ENCODE measurements at places on chromosomes 7 and 10.

GRCh38 chr10:104485632-104486031 is 132.0 kb downstream of the CFAP58 start:
- ATAC-seq: no peak

DNA sequence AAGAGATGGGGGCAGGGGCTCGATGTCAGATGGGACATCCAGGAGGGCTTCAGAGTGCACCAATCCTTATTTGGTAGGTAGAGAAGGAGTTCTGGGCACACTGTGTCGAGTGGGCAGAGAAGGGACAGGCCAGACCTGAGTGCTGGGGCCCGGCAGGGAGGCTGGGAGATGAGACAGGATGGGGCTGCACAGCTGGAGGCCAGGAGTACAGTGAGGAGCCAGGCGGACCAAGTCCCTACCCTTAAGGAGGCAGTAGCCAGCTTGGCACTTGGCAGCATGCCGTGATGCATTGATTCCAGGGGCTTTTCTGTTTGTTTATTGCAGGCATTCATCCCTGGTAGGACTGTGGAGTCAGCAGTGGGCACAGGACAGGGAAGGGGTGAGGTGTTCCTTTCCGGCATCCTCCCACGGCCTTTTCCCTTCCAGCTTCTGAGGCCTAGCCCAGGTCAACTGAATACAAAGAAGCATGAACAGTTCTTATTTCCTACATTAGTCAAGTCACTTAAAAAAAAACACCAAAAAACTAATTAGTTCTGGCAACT is 168.8 kb upstream of the CDCA7L start:
- no peak for ATAC-seq

DNA sequence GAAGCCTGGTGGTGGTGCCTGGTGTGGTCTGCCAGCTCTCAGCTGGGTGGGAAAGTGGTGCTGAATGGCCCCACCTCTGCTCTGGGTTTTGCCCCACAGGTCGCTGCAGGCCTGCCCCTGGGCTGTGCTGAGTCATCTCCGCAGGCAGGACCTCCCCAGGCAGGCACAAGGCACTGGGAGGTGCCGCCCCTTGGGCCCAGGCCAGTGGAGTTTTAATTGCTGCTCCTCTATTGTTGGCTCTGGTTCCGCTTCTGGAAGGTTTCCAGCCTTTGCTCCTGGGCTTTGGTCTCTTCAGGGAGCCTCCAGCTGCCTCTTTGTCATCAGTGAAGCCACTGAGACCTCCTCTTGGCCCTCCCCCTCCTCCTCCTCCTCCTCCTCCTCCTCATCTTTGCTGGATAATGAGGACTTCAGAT is 180.3 kb upstream of the GRB10 start:
- ATAC-seq: no peak

DNA sequence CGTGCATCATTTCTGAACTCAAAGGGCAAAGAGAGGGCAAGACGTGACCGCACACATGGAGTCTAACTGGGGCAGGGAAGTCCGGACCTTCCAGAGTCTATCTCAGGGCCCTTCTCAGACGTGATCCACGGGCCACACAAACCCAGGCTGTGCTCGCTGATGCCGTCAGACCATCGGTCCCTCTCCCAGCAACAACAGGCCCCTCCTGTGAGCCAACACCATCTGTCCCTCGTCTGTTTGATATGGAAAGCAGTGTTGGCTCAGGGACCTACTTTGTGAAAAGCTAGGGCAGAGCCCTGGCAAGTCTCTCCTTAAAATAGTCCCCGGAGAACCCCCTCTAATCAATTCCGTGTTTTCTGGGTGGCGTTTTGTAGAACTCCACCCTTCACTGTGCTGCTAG is 208.8 kb downstream of the TCERG1L start:
- no peak for ATAC-seq

GRCh38 chr7:85030893-85031292 is 156.0 kb downstream of the SEMA3D start:
- no peak for ATAC-seq

DNA sequence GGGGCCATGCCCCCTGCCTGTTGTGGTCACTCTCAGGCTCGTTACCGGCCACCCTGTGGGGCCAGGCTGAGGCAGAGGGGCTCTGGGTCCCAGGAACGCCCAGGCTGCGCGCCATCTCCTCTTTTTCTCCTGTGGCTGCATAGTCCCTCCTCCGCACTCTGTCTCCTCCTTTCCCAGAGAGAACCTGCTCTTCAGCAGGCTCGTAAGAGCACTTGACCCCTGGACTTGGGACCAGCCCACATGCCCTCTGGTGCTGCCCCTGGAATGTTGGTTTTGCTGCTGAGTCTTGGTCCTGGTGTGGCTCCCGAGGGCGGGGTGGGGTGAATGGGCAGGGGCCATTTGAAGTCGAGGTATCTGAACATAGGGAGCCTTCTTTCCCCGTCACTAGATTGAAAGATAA is 6.6 kb upstream of the BHLHA15 start:
- no peak for ATAC-seq

DNA sequence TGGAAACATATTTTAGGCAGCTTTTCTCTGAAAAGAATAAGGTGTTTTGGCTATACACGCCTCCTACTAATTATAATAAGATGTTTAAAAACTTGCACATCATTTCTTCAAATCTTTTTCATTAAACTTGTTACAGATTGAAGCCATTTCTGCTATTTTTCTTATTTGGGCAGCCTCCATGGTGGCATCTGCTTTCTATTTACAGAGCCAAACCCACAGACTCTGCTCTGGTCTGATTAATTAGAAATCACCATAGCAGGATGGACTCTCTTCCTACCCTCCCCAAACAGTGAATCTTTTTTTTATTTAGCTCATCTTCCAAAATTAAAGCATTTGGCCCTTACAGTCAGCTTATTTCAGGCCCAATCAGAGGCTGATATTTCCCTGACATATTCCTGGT is 85.7 kb upstream of the AOAH start:
- no peak for ATAC-seq

GRCh38 chr7:133641436-133641835 is 388.6 kb downstream of the EXOC4 start:
- no peak for ATAC-seq

DNA sequence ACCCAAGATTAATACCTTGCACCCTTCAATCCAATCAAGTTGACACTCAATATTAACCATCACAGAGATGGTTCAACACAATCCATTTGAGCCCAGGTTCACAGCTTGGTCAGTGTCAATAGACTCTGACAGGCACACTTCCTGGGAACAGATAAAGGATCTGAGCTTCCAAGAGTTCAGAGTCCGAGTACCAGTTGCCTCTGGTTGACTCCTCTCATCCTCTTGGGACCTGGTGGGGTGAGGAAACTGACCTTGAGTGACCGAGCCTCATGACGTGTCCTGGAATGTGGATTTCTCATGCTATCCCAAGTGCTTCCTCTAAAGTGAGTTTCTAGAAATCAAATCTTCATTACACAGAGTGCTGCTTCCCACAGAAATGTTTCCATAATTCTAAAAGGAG is 162.0 kb downstream of the CYP26A1 start:
- no peak for ATAC-seq

DNA sequence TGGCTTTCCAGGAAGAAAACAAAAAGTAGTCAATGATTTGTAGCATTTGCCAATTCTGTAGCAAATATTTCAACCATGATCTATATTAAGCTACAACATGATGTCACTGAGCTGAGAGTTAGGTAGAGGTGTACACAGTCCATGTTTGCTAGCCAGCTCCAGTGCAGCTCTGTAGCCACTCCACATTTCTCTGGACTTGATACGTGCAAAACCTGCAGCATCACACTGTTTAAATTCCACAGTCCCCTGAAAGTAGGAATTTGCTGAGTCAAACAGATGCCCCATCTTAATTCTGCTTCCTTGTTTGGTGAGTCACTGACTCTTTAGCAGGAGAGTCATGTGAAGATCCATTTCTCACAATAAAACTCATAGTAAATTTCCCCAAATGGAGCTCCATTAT is 89.8 kb upstream of the LRRTM3 start:
- no peak for ATAC-seq

DNA sequence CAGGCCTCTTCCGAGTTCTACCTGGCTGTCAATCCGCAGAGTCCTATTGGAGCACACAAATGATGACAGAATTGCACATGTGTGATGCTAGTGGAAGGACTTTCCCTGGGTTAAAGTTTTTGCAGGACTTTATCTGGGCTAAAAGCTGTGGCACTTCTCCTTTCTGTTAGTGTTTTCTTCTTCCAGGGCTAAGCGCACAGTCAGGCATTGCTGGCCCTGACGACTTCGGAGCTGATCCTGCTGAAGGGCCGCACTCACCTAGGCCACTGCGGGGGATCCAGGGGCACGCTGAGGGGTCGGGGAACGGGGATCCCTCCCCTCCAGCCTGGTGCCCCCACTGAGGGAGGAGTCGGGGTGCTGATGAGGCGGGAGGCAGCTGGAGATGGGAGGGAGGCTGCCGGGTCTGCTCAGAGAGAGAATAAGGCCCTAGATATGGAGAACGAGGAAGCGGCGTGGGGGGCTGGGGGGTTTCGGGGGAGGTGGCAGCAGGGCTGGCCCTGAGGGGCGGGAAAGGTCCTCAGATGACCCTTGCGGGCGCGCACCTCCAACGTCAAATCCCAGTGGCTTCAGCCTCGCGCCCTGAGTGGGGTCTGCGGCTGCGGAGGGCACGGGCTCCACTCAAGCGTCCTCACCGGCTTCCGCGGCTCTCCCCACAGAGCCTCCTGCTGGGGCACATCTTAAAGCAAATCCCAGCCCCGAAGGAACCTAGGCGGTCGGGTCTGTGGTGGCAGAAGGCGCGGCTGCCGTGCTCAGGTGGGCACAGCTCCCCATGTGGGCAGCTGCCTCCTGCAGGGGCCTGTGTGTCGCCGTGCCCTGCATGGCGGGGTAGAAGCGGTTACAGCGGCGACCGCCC is 30.9 kb downstream of the AGR3 start:
- ATAC-seq: no peak

- no peak for ATAC-seq
Measured at GRCh38 chr10:118542745-118543144, 52.7 kb downstream of the PRLHR start.

DNA sequence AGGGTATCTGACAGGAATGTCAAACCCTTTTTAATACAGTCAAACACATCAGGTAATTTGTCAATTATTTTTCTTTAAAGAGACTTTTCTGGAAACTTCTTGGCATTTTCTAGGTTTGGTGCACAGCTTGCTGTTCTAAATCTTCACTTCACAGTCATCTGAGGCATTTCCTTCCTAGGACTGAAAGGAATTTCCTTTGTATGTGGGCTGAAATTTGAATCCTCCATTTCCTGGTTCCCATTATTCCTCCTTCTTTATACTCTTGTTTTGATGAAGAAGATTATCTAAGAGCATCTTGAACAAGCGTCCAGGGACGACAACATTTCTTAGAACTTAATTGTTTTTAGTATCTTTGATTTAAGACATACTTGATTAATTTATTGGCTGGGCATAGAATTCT is 24.9 kb downstream of the CALD1 start:
- no peak for ATAC-seq

DNA sequence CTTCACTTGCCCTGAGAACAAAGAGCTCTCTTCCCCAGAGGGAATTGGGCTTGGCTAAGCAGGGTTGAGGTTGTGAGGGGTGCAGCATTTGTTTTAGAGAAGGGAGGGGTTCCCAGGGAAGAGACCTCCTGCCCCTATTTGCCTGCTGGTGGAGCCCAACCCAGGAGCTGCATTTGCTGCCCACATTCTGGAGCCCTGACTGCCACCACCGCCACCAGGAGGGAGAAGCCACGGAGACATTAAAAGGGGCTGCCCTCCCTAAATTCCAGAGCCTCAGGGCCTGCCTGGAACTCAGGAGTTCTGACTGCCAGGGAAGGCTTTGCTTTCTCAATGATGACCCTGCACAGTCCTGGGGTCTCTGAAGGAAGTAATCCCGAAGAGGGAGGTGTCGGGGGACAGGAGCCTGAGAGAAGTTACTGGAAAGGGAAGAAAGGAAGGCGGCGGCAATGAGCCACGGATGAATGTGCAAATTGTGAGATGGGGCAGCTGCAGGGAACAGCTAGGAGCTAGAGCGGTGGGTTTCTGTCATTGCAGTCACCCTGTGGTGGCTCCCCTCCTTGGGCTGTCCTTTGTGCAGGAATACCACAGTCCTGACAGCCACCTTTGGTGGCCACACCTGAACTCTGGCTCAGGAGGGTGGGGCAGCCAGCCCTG is 51.3 kb downstream of the NEURL1 start:
- ATAC-seq: no peak

DNA sequence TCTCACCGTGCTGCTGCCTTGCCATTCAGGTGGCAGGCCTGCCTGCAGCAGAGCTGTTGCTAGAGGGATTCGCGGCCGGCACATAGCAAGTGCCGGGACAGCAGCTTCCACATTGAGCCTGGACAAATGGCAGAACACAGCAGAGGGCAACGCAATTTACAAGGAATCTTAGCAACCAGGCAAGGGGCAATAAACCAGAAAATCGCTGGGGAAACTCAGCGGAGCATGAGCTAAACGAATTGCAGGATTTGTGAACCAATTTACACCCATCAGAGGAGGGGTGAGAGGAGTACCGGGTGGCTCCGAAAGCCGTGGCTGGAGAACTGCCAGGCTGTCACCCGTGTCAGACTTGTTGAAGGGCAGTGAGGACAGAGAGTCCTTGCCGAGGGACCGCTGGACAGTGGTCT is 58.6 kb upstream of the LOXL4 start:
- ATAC-seq: no peak

- no peak for ATAC-seq
Measured at GRCh38 chr10:119410361-119411116, 132.0 kb downstream of the RGS10 start.

- ATAC-seq: peak; percentile 32
Measured at GRCh38 chr7:128738570-128739047, 550 bp upstream of the CALU start.

DNA sequence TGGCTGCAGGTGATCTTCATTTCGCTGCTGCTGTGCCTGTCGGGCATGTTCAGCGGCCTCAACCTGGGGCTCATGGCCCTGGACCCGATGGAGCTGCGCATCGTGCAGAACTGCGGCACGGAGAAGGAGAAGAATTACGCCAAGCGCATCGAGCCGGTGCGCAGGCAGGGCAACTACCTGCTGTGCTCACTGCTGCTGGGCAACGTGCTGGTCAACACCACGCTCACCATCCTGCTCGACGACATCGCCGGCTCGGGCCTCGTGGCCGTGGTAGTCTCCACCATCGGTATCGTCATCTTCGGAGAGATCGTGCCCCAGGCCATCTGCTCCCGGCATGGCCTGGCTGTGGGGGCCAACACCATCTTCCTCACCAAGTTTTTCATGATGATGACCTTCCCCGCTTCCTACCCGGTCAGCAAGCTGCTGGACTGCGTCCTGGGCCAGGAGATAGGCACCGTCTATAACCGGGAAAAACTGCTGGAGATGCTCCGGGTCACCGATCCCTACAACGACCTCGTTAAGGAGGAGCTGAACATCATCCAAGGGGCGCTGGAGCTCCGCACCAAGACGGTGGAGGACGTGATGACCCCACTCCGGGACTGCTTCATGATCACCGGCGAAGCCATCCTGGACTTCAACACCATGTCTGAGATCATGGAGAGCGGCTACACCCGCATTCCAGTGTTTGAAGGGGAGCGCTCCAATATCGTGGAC is 1.3 kb downstream of the CNNM2 start:
- no peak for ATAC-seq

- ATAC-seq: peak; percentile 11
Measured at GRCh38 chr10:110779489-110779888, 92.2 kb upstream of the PDCD4 start.

DNA sequence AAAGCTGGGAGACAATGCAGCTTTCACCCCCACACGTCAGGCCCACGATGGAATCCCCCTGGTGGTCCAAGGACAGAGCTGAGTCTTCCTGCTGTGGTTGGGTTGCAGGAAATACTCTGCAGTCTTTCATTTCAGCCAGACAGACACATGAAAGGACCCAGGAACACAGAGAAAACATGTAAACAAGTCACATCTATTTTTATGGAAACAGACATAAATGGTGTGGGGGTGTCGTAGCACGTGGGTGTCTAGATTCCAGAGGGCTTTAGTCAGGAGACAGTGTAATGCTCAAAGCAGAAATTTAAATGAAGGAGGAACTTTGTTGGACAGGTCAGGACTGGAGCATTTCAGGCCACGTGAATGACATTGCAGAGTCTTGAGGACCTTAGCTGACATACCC is 444.6 kb downstream of the SUGCT start:
- ATAC-seq: no peak

Measured in activated T-helper 17 cell treated with anti-CD3 and anti-CD28 coated beads, Interleukin-2, amount 50 U/mL, for 72 hours (primary cell).